ENCODE measurements at places on chromosomes 6 and 20.

DNA sequence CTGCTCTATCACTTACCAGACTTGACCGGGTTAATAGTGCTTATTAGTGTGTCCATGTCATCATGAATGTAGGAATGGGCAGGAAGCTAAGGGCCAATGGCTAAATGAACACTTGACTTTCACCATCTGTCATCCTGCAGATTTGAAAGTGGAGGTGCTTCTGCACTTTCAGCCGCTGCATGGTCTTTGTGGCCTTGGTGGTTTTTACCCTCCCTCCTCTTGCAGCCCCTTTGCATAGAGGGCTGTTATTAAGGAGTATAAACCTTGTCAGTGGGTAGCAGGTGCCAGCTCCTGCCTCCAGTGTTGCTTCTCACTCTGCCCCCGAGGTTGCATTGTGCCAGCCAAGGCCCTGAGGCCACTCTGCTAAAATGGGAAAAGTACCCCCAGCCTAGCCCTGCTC lies 122.2 kb upstream of the TNFAIP3 start:
- DNase-seq: no peak

DNA sequence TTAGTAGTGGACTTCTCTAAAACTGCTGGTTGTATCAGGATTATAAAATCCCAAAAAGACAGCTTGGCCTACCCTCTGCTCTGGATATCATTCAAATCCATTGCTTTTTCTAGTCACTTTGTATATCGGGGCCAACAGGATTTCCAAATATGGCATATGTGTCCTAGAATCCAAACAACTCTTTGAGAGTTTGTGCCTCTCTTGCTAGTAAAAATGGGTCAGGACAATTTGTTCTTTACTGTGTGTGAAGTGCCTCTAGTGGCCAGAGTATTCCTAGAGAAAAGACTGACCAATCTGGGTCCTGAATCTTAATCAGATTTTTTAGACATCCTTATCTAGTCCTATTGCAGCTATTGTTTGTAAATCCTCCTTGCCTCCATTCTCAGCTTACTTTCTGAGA lies 33.5 kb upstream of the MANEA start:
- no peak for DNase-seq

DNA sequence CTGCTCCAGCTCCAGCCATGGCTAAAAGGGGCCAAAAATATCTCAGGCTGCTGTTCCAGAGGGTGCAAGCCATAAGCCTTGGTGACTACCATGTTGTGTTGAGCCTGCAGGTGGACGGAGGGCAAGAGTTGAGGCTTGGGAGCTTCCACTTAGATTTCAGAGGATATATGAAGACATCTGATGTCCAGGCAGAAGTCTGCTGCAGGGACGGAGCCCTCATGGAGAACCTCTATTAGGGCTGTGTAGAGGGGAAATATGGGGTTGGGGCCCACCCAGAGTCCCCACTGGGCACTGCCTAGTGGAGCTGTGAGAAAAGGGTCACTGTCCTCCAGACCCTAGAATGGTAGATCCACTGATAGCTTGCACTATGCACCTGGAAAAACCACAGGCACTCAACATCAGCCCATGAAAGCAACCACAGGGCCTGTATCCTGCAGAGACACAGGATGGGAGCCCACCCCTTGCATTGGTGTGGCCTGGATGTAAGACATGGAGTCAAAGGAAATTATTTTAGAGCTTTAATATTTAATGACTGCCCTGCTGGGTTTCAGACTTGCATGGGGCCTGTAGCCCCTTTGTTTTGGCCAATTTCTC lies 70.5 kb downstream of the NINL start:
- DNase-seq: no peak

DNA sequence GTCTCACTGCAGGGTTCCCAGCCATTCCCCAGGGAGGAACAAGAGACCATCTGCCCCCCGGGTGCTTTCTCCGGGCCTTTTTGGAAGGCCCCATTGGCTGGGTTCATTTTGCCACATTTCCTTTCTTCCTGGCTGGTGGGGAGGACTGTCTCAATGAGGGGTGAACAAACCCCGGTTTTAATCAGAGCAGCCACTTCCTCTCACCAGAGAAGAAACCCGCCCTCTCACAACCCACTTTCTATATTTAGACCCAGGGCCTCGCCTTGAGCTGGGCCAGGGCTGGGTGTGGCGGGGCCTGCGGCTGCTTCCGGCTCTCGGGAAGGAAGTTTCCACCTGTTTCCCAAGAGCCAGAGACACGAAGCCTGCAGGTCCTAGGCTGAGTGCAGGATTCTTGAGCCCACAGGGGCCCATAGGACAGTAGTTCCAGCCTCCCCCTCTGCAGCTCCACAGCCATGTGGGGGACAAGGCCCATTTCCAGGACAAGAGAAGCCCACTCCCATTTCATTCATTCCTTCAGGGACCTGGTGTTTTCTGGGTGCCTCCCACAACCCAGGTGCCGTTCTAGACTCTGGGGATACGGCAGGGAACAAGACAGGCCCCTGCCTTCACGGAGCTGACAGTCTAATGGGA lies 41.8 kb downstream of the RBM38 start:
- no peak for DNase-seq

DNA sequence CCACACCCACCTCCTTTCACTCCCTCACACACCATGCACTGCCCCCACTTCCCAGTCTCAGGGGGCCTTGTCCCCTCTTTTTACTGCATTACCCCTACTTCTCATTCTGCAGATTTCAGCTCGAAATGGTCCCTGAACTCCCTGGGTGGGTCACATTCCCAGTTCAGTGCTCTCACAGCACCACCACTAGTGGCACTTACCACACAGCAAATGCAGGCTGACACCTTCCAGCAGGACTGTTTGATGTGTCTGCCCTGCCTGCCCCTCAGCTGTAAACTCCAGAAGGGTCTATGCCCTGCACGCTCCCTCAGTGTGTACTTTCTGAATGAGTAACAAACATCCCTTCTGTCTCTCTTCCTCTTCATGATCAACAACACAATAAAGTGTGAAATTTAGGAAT lies 4.0 kb downstream of the DYNLT1 start:
- no peak for DNase-seq

GRCh38 chr6:56850626-56851025 lies 104.3 kb upstream of the BEND6 start:
- DNase-seq: no peak

DNA sequence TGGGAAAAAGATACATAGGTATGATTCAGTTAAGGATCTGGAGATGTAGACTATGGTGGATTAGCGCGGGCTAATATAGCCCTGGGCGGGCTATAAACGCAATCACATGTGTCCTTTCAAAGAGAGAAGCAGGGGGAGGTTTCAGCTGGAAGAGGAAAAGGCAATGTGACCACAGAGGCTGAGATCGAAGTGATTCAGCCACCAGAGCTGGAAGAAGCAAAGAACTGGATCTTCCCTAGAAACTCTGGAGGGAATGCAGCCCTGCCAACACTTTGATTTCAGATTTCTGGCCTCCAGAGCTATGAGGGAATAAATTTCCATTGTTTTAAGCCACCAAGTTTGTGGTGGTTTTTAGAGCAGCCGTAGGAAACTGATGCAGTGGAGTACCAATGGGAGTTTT lies 81.5 kb upstream of the NHSL1 start:
- DNase-seq: no peak

DNA sequence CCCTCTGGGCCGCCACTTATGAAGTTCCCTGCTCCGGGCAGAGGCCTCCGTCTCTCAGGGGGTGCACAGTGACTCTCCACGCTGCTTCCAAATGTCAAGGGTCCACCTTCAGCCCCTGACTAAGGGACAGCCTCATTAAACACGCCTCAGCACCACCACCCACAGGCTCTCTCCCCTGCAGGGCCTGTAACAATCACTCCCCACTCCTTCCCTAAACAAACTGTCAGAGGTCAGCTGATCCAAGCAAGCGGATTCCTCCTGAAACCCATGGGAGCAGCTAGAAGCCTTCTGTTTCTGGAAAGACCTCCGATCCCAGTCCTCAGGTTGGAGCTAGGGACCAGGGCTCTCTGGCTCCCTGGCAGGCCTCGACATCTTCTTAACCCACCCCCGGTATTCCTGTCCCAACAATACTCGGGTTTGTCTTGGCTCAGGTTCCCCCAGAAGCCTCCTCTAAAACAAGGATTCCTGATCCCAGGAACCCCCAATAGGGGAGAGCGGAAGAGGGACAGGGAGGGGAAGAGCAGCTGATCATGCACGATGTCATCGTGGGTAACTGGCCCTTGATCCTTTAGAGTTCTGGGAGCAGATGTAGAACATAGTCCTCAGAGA lies 181.0 kb downstream of the ZNF217 start:
- no peak for DNase-seq

DNA sequence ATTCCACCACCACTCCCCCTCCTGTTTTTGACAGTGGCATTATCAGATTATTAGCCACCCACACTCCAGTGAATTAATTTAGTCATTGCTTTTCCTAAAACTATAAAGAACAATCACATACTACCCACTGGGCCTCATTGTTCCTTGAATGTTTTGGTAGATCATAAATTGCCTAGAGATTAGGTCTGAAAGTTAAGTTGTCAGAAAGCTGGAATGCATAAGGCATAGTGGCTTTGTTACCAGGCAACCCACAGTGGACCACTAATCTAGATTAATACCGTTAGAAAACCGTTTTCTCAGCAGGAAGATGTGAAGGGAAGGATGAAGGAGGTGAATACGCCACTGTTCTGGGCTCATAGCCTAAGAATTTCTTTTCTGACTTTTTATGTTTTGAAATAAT lies 75.6 kb downstream of the SAMD3 start:
- no peak for DNase-seq

DNA sequence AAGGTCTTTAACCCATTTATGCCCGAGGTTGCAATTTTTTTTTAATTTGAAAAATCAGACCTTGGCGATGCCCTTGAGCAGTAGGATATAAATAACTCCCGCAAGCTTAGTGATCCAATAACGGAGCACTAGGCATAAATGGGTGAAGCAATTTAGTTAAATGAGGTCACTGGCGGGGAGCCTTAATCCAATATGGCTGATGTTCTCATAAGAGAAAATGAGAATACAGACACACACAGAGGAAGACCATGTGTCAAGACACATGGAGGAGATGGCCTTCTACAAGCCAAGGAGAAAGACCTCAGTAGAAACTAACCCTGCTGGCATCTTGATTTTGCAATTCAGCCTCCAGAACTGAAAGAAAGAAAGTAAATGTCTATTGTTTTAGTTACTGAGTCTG lies 735 bp downstream of the SIRPG start:
- DNase-seq: no peak
